Activated naive CD4-positive, alpha-beta T cell treated with anti-CD3 and anti-CD28 coated beads, Interleukin-2, amount 50 U/mL, for 72 hours (primary cell): ENCODE measurements at places on chromosomes 2 and 18.

- no peak for DNase-seq
Observed at GRCh38 chr2:174844295-174844708, 80.0 kb upstream of the CHRNA1 start.

DNA sequence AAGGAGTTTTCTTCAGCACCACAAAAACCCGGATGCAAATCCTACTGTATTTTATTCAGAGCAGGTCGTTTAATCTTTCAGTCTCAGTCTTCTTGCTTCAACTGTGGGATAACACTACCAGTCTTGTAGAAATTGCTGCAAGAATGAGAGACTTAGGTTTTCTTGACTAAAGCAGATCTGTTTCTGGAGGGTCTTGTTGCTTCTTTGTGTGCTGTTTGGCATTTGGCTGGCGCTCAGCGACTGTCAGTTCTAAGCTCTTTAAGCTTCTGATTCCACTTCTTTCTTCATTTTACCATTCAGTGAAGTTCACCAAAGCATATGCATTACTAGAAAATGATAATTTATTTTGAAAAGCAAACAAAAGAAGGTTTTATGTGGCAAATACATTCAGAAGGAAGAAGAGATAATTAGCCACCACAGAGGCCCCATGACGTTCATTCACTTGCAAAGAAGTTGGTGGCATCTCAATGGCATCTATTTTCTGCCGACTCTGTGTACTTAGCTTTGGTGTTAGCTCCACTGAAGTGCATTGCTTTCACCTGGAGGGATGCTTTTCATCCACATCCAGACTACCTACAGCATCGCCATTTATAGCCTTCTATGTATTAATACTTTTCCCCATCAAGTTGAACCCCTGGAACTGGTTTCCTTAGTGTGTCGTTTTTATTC lies 53.7 kb downstream of the TRIB2 start:
- no peak for DNase-seq

DNA sequence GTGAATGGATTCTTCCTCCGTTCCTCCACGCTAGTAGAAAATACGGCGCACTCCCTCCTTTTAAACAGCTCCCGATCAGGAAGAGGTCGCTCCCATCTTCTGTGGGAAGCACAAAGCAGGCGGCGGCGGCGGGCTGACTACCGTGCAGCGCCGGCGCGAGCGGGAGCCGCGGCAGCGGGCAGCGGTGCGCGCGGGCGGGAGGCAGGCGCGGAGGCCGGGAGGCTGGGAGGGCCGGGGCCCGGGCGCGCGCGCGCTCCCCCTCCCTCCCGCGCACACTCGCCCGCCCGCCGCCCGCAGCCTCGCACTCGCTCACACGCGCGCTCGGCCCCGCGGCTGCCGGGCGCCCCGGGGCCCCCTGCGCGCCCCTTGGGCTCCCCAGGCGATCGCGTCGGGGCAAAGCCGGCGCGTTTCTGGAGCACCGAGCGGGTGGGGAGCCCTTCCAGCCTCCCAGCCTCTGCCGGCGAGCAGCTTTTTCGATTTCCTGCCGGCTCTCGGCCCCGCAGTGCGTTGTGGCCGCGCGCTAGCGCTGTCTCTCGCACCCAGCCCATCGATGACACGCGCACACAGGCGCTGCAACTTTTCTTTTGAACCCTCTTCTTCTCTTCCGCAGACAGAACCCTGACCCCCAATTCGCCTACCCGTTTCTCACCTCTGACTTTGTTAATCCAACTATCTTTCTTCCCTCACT lies at the start of gene SLC8A1:
Gene SLC8A1, minus strand, starts transcription at position 173 of the 688 bp plus-strand sequence.
- no peak for DNase-seq

DNA sequence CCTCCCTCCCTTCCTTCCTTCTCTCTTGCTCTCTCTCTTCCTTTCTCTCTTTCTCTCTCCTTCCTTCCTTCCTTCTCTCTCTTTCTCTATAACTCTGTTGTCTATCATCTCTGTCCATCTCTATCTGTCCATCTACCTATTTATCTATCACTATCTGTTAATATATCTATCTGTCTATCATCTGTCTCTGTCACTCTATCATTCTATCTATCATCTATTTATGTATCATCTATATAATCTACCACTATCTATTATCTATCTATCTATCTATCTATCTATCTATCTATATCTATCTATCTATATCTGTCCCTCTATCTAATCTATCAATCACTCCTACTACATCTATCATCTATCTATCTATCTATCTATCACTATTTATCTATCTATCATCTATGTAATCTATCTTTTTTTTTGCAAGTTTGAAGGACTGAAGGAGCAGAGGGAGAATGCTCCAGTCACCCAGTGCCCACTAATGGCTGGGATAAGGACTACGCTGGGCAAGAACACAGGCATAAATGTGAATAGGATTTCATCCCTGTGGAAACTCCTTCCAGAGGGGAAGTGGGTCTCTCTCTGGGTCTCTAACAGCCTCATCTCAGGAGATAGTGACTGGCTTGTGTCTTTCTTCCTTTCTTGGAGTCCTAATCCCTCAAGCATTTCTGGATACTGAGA lies 427.0 kb downstream of the LPIN1 start:
- DNase-seq: no peak

GRCh38 chr2:42424033-42424432 lies 63.0 kb upstream of the COX7A2L start:
- no peak for DNase-seq

DNA sequence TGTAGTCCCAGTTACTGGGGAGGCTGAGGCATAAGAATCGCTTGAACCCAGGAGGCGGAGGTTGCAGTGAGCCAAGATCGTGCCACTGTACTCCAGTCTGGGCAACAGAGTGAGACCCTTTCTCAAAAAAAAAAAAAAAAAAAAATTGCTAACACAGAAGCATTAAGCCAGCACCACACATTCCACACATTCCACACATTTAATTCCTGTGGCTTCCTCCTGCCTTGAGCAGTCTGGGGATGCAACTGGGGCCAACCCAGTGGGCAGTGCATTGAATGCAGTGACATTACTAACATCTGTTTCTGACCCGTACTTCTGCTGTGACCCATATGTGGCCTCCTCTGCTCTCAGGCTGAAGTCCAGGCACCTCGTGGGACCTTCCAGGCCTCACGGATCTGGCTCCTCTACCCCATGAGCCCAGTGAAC lies 107.0 kb downstream of the BCL2L11 start:
- DNase-seq: no peak

DNA sequence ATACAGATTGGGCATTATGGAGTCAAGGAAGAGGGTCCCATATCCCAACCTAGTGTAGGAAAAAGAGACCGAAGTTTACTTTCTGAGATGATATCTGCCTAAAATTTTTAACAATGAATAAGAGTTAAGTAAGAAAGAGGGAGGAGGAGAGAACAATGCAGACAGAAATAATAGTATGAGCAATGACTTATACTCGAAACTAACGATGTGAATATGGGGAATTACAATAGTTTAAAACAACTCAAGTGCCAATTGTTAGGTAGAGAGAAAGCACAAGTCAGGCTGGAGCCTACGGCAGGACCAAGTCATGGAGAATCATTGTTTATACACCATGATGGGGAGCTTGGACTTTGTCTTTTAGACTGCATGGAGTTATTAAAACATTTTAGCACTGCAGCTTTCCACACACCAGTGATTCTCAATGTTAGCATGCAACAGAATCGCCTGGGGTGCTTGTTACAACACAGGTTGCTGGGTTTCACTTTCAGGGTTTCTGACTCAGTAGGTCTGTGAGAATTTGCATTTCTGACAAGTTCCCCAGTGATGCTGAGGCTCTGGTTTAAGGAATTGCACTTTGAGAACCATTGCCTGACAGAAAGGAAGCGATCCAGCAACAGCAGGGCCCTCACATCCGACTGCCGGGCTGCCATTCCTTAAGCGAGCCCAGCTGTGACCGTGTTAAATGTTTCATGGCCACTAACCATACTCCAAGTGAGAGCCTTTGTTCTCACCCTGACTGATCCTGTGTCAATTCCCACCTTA lies 511.2 kb downstream of the DCDC2C start:
- DNase-seq: no peak

- DNase-seq: no peak
Observed at GRCh38 chr18:54169431-54170403, 54.8 kb downstream of the MBD2 start.

GRCh38 chr2:85303780-85304531 lies 23.8 kb downstream of the TGOLN2 start:
- no peak for DNase-seq

DNA sequence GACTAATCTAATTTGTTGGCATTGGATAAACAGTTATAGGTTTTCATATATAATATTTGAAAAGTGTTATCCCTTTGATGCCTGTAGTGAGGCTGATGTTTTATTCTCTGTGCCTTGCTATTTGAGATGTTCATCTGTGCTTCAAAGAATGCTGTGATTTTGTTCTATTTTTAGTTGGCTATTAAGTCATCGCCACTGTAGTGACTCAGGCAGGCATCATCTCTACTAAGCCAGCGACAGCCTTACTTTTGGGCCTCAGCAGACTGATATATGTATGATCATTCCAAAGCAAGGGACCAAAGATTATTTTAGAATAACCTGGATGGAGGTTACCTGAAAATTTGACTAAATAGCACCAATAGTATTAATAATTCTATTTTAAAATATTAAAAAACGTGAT lies 1674.5 kb upstream of the NXPH2 start:
- no peak for DNase-seq

DNA sequence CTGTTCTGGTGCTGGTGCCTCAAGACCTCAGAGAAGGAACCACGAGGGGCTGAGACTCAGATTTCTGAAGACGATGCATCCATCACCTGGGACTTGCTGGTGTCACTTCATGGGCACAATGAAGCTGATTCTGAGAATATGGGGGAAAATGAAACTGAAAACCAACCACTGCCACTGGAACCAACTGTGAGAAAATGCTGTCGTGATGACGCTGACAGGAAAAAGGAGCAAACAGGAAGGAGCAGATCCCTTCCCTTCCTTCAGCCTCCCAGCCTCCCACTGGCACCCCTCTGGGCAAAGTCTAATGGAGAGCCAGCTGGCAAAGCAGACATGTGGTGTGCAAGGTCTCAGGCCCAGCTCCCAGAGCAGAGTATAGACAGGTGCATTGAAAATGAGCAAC lies 109.7 kb downstream of the FOXI3 start:
- no peak for DNase-seq

DNA sequence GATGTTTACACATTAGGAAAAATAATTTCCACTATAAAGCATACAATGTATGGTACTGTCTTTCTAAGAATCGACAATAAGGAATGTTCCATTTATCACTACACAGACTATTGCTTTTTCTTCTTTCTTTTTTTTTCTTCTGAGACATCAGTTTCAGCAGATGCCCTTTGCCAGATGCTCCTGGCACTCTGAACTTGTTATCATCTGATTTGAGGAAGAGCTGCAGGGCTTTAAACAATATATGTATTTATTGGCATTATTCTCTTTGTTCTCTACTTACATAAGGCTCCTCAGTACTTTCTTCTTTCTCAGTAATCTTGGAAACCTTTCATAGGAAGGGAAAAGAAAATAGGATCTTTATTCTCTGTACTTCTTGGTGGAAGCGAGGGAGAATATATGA lies 45.0 kb upstream of the AGPS start:
- no peak for DNase-seq

GRCh38 chr2:130351711-130352110 lies 4.1 kb upstream of the PTPN18 start:
- DNase-seq: no peak

DNA sequence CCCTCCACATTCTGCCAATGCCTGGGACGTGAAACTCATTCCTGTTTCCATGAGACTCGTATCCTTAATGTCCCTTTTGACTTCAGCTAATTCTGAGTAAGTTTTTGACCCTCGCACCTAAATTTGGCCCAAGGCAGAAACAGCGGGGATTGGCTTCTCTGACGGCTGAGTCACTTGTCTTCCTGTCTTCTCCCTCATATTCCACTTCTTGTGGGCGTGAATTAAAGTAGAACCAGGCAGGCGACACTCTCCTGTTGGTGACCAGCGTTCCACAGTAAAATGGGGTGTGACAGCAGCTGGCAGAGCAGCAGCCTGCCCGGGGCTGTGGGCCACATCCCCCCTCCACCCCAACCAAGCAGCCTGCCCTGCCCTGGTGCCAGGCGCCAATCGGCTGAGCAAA lies 15.5 kb downstream of the TTC32 start:
- DNase-seq: no peak

GRCh38 chr2:235504441-235505180 lies 10.8 kb downstream of the AGAP1 start:
- DNase-seq: no peak

GRCh38 chr2:109538546-109538945 lies 75.2 kb downstream of the SEPTIN10 start:
- DNase-seq: no peak

- no peak for DNase-seq
Observed at GRCh38 chr2:178927173-178927572, 120.0 kb upstream of the TTN start.

GRCh38 chr2:224145751-224146355 lies 106.8 kb upstream of the SERPINE2 start:
- no peak for DNase-seq

DNA sequence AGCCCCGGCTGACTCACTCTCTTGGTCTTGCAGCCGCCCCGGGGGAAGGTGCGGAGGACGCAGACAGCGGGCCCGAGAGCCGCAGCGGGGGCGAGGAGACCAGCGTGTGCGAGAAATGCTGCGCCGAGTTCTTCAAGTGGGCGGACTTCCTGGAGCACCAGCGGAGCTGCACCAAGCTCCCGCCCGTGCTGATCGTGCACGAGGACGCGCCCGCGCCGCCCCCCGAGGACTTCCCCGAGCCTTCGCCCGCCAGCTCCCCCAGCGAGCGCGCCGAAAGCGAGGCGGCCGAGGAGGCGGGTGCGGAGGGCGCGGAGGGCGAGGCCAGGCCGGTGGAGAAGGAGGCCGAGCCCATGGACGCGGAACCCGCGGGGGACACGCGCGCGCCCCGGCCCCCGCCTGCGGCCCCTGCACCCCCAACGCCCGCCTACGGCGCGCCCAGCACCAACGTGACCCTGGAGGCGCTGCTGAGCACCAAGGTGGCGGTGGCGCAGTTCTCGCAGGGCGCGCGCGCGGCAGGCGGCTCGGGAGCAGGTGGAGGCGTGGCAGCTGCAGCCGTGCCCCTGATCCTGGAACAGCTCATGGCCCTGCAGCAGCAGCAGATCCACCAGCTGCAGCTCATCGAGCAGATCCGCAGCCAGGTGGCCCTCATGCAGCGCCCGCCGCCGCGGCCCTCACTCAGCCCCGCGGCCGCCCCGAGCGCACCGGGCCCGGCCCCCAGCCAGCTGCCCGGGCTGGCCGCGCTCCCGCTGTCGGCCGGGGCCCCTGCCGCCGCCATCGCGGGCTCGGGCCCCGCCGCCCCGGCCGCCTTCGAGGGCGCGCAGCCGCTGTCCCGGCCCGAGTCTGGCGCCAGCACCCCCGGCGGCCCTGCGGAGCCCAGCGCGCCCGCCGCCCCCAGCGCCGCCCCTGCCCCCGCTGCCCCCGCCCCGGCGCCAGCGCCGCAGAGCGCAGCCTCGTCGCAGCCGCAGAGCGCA lies 12.7 kb downstream of the SALL3 start:
- DNase-seq: no peak
